ENCODE measurements at places on chromosomes 5 and 9.

DNA sequence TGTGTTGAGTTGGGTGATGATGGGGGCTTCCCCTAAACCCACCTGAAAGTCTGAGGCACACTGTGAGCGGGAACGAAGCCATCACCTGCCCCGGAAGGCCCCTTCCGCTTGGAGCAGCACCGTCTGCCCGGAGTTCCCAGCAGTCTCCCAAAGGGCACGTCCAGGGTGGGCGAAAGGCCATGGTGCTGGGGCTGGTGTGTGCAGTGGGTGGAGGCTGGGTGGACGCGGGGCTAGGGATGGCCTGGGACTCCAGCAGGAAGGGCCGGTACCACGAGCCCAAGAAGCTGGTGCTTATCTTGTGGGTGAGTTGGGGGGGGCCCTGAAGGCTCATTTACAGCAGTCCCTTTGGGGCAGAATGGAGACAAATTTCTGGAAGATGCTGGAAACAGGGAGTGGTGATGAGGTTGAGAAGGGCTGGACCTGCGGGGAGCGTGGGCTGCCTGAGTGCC lies 4.6 kb downstream of the FLT4 start:
- no peak for DNase-seq

DNA sequence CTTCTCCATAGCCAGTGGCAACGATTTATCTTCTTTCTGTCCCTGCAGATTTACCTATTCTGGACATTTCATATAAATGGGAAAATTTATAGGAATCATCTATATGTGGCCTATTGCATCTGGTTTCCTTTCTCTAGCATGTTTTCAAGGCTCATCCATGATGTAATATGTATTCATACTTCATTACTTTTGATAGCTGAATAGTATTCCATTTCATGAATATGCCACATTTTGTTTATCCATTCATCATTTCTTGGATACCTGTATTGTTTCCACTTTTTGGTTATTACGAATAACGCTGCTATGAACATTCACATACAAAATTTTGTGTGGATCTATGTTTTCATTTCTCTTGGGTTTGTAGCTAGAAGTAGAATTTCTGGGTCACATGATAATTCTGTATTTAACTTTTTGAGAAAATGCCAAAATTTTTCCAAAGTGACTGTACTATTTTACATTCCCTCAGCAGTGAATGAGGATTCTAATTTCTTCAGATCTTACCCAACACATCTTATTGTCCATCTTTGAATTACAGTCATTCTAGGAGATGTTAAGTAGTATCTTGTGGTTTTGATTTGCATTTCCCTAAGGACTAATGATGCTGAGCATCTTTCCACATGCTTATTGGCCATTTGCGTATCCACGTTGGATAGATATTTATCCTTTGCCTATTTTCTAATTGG lies 3.6 kb downstream of the IARS1 start:
- DNase-seq = no peak

DNA sequence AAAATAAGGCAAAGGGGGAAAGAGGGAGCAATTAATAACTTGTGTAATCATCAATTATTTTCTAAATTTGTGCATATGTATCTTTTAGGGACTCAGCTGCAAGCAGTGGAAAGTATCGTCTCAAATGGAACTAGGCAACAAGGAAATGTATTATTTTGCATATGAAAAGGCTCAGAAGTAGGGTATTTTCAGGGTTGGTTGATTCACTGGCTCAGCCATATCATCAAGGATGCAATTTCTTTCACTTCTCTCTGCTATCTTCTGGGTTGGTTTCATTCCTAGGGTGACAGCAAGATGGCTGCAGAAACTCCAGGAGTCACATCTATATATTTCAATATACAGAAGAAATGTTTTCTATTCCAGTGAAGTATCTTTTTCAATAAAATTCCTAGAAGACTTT lies 509.8 kb downstream of the DMAC1 start:
- DNase-seq = no peak

DNA sequence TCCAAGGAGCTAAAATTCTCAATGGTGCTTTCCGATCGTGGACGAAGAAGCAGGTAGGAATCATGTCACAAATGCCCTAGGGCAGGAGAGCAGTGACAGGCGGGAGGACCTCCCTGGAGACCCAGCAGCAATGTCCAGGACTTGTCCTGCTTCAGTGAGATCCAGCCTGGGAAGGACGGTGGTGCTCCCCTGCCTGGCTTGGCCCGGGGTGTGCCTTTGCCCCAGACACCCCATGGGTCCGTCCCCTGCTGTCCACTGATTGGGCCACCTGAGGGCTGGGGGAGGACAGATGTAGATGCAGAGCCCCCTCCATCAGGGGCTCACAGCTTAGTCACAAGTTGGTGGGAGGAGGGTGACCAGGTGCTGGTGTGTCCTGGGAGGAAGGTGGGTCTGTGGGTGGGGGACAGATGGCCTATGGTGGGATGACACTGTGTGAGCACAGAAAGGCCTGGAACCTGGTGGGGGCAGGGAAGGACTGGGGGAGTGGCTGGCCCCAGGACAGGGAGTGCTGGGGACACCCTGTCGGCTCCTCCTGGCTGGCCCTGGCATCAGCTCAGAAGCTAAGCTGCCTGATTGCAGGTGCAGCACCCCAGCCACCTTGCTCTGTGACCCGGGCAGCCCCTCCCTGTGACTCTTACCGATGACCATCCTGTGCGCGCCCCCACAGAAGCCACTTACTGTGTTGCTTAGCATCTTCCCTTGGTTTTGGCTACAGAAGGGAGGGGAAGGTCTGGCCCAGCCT lies 82.0 kb downstream of the PHF2 start:
- DNase-seq = no peak

GRCh38 chr5:138955013-138955660 lies 80.0 kb upstream of the LRRTM2 start:
- no peak for DNase-seq

- no peak for DNase-seq
These were observed 31.3 kb upstream of the SMU1 start for GRCh38 chr9:33107762-33108161.

GRCh38 chr5:154302161-154302560 lies 111.6 kb downstream of the GALNT10 start:
- no peak for DNase-seq

GRCh38 chr9:110030632-110031031 lies 177.3 kb downstream of the C9orf152 start:
- DNase-seq = no peak

- no peak for DNase-seq
These were observed 507.3 kb downstream of the CTNND2 start for GRCh38 chr5:11396917-11397316.

GRCh38 chr5:156914371-156914737 lies 48.7 kb downstream of the TIMD4 start:
- no peak for DNase-seq

- DNase-seq = no peak
These were observed 81.2 kb upstream of the TRIM32 start for GRCh38 chr9:116605904-116606341.

DNA sequence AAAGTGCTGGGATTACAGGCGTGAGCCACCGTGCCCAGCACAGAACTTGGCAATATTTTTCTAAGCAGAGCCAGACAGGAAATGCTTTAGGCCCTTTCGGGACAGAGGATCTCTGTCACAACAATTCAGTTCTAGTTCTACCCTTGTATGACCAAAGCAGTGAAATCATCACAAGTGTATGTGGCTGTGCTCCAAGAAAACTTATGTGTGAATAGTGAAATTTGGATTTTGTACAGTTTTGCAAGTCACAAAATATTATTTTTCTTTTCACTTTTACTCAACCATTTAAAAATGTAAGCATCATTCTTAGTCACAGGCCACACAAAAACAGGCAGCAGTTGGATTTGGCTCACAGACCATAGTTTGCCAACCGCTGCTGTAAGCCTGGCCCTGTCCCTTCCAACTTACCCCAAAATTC lies 20.4 kb upstream of the PRUNE2 start:
- DNase-seq = no peak

- no peak for DNase-seq
These were observed at the start of gene PDE4D for GRCh38 chr5:59893429-59894227. Gene PDE4D, minus strand, starts transcription at chr5:59893726.

DNA sequence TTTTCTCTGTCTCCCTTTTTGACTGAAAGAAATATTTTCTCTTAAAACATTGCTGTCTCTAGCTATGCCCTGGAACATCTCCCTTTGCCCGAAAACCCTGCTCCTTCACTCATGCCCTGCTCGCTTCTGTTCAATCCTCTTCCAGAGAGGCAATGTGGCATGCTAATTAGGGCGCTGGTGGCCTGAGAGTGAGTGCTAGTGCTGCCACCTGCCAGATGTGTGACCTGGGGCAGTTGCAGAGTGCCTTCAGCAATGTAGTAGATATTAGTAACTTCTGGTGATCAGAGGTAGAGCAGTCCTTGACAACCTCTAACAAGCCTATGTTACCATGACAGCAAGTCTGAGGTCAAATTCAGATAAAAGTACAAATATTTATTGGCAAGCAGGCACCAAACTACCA lies 119.5 kb upstream of the OSMR start:
- DNase-seq = no peak

DNA sequence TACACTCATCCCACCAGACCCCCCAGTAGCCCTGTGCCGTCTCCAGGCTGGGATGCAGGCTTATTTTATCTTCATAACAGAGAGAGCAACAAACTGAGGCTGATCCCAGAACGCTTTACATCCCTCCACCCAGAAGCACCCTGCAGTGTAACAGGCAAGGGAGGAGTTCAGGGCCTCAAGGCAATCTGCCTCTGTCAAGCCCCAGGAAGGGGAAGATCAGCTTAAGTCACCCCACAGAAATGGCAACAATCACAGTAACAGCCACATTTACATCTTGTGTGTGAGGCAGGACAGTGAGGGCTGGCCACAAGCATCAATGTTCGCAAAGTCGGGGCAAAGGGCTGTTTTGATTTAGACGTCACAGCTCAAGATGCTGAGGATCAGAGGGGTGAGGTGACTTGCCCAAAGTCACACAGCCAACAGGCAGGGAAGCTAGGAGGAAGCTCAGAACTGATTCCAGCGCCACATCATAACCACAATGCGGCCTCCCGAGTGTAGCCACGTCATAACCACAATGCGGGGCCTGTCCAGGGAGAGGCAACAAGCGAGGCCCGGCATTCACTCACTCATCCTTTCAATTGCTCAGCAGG lies 14.4 kb downstream of the STK10 start:
- peak; percentile 37 for DNase-seq

GRCh38 chr9:85142496-85142911 lies 473.0 kb downstream of the NTRK2 start:
- no peak for DNase-seq

- no peak for DNase-seq
These were observed 21.9 kb upstream of the DUSP1 start for GRCh38 chr5:172792701-172793570.

GRCh38 chr9:36316611-36317317 lies 58.5 kb upstream of the GNE start:
- DNase-seq = no peak

- no peak for DNase-seq
These were observed 4.0 kb downstream of the PAPPA start for GRCh38 chr9:116157436-116158138.

GRCh38 chr5:141369994-141370848 lies at the start of gene PCDHGB3:
Gene PCDHGB3, plus strand, starts transcription at chr5:141370242. Its CDS starts 153 bp downstream, at chr5:141370395.
- DNase-seq = peak; percentile 11

- DNase-seq = no peak
These were observed 70.6 kb downstream of the SH3TC2 start for GRCh38 chr5:148992265-148992664.

DNA sequence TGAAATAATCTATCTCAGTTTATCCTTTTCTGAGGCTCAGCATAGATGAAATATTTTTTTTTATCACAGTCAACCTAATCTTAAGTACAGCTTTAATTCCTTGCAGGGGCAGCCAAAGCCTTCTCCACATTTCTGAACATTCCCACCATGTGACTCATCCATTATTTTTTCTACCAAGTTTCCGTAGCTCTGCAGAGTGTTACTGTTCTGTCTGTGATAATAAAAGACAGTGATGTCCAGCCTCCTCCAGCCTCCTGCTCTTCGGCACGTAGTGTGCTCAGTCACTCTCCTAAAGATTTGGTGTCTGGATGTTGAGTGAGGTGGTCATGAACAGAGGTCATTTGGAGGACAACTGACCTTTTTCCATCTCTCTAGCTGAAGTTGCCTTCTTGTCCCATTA lies 338.1 kb upstream of the ADAMTS16 start:
- DNase-seq = no peak

DNA sequence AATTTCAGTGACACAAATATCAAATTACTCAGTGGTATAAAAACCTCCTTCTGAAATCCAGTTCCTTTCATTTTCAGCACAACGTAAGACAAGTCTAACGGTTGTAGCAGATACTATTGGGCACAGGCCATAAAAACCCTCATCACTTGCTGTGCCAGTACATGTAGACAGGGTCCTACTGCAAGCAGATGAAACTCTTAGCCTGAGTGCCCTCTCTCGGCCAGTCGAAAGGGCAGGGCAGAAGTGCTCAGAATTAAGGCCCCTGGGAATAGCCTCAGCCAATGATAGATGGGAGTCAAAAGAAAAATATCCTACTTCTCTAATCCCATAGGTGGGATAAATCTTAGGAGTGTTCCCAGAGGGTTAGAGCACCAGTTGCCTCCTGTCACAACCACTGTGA lies 168.5 kb upstream of the FER start:
- DNase-seq = no peak

GRCh38 chr5:40572937-40573336 lies 106.8 kb upstream of the PTGER4 start:
- no peak for DNase-seq

GRCh38 chr5:127844581-127845021 lies 141.4 kb downstream of the CCDC192 start:
- DNase-seq = no peak

DNA sequence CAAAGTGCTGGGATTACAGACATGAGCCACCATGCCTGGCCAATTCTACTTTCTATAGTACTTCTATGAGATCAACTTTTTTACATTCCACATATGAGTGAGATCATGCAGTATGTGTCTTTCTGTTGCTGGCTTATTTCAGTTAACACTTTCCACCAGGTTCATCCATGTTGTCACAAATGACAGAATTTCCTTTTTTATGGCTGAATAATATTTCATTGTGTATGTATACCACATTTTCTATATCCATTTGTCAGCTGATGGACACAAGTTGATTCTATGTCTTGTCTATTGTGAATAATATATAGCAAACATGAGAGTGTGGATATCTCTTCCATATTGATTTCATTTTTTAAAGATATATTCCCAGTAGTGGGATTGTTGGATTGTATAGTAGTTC lies 17.2 kb downstream of the NLN start:
- DNase-seq = no peak

DNA sequence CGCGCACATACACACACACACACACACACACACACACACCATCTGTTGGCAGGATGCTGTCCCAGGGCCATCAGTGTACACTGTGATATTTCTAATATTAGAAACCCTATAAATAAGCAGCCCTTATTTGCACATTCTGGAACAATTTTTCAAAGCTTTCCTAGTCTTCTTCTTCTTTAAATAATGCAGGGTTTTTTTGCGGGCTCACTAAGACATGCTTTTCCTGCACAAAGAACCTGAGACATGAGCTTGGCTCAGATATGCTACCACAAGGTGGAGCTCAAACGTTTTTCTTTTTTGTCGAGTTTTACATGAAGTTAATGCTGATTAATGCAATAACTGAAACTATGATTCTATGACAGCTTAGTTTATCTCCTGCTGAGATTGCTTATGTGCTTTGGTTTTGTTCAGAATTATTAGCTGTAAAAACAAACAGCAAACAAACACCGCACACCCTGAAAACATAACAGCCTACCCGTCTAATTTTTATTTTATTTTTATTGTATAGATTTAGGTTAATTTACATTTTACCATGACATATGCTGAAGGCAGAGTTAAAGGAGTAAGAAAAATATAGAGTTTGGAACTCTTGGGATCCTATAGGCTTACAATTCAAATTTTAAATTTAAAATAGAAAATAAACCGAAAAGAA lies 95.8 kb downstream of the ALDH1A1 start:
- no peak for DNase-seq
